Activated T-cell treated with anti-CD3 and anti-CD28 coated beads for 48 hours (primary cell): ENCODE measurements at places on chromosomes 5 and 9.

- DNase-seq: no peak
These were observed 100.4 kb upstream of the C9orf72 start for GRCh38 chr9:27673641-27674040.

DNA sequence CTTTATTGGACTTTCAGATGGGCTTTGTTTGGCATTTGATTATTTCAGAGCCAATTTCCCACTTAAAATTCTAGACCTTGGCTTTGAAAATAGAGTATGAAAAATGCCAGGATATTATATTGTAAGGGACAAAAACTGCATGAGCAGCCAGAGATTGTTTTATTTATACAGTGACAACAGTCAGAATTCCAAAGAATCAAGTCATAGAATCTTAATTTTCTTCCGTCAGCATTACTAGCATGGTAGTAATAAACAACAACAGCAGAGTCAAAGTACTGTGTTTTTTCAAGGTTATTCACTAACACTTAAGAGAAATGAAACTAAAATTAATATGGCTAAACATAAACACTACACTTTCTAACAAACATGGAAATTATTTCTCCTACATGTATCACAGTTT lies 52.2 kb downstream of the MLLT3 start:
- no peak for DNase-seq

- DNase-seq: no peak
These were observed 145.9 kb downstream of the CTNND2 start for GRCh38 chr5:11758321-11758720.

DNA sequence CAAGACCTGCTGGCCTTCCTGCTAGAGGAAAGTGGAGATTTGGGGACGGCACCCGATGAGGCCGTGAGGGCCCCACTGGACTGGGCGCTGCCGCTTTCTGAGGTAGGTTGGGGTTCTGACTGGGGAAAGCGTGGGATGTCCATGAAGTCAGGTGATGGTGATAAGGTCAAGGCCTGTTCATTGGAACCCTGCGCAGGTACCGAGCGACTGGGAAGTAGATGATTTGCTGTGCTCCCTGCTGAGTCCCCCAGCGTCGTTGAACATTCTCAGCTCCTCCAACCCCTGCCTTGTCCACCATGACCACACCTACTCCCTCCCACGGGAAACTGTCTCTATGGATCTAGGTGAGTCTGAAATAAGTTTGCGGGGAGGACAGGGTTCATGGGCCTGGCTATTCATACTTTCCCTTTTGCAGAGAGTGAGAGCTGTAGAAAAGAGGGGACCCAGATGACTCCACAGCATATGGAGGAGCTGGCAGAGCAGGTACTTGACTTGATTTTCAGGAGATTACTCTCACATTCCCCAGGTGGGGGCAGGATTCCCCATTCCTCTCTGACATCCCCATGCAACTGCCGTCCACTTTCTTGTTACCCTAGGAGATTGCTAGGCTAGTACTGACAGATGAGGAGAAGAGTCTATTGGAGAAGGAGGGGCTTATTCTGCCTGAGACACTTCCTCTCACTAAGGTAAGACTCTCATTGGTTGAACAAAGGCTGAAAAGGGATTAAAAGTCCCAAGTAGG lies 505 bp downstream of the CREB3 start:
- DNase-seq: peak; percentile 18

- no peak for DNase-seq
These were observed 972.6 kb upstream of the SEMA6A start for GRCh38 chr5:117547192-117547591.

- DNase-seq: no peak
These were observed 206.0 kb downstream of the MELK start for GRCh38 chr9:36778682-36779081.
